EH (cell line): ENCODE measurements at places on chromosomes 4 and X.
A peak's percentile ranks its signal among the peaks of the same experiment; 100 is the strongest.

DNA sequence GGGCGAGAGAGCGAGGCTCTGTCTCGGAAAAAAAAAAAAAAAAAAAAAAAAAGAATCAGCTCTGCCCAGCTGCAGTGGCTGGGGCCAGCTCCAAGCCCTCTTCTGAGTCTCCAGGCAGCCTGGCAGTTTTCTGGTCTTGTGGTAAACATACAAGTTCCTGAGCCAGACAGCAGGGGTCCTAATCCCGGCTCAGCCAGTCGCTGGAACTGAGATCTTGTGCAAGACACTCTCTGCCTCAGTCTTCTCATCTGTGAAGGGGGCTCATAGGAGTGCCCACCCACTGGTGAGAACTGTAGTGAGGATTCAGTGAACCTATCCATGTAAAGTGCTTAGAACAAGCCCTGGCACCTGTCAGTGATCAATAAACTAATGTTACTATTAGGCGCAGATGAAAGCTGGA, 41.8 kb downstream of the C4orf50 start:
- no peak for DNase-seq

- no peak for DNase-seq
These were observed 76.5 kb downstream of the MAPK10 start for GRCh38 chr4:86283371-86283770.

GRCh38 chr4:88211473-88212252, 53.2 kb upstream of the ABCG2 start:
- DNase-seq: peak; percentile 62

- DNase-seq: no peak
These were observed 2.1 kb upstream of the SLC25A6 start for GRCh38 chrX:1393871-1394615.

GRCh38 chr4:185562531-185562930, 27.2 kb upstream of the PDLIM3 start:
- DNase-seq: no peak

- DNase-seq: no peak
These were observed 259.0 kb upstream of the PCDH7 start for GRCh38 chr4:30461218-30461617.

DNA sequence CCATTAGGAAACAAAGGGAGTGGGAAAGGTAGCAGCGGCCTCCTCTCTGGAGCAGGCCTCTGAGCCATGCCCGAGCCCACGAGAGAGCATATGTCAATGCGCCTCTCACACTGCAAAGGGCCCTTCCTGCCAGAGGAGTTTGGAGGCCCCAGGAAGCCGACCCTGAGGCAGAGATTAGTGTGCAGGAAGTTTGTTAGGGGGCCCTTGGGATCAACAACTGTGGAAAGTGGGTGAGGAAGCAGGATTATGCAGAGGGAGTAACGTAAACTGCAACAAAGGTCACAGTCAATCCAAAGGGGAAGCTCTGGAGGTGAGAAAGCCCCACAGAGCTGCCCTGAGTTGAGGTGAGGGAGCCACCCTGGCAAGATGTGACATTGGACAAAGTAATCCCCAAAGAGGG, 17.4 kb downstream of the RTL5 start:
- DNase-seq: no peak

GRCh38 chrX:150980711-150981110, 2.4 kb upstream of the HMGB3 start:
- no peak for DNase-seq

DNA sequence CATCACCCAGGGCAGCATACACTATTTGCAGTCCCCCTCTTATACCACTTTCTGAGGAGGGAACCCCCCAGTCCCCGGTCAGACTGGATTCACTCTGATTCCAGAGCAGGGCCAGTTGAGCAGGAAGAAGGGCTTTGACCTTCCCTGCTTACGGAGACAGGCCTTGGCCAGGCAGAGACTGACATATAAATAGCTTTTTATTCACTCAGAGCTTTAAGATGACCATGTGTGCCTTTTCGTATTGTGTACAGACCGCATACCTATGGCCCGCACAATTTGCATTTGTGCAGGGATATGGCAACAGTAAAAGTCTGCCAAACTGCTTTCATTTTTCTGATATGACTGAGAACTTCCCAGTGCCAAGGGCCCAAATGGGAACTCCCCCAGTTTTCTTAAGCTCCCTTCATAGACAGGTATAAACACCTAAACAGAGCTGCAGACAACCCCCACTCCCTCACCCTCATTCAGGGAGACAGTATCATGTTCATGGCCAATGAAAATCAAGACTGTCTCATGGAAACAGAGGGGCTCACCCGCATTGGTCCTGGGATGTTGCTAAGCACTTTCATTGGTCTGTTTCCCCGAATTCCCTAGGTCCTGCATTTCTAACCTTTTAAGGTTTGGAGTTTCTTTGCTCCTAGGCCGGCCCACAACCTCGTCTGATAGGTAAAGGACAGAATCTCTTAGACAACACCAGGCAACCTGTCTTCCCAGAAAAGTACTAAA, 86.0 kb downstream of the RTL5 start:
- no peak for DNase-seq

GRCh38 chrX:133677123-133678063, 262.1 kb upstream of the GPC4 start:
- no peak for DNase-seq

DNA sequence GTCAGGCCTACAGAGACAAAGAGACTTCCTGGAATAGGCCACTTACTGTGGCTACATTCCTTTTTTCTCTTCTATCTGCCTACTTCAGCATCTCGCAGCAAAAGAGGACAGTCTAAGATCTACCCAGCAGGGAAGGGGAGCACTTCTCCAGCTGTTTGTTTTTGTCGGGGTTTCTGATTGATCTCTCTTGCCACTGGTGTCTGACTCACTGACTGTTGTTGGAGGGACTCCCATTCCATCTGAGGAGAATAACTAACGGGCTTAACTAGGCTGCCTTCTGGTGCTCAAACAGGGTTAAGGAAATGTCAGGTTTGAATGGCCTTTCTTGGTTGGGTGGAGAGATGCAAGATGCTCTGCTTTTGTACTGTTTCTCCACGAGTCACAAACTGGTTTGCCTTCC, 100.2 kb upstream of the TMEM164 start:
- DNase-seq: peak; percentile 9
